A375 (cell line): ENCODE measurements at places on chromosomes 6 and 20. TPM values are rescaled to one million over a fixed set of nuclear protein-coding genes. Genes with fewer than 3 reads are reported as not detected.

LAMA5 gene
- 43.2 and 54.2 TPM in 2 replicates for total RNA-seq

OR2B3 gene
- not detected in 2 replicates for total RNA-seq

RIPPLY2 gene
- total RNA-seq: 0.11 TPM in 1 of 2 replicates, not detected in the other

VWA7 gene
- 0.34 TPM in 2 replicates for total RNA-seq

HMGCLL1 gene
- 0.26 TPM in 1 of 2 replicates, not detected in the other for total RNA-seq
